ENCODE measurements at places on chromosomes 7 and 10.

- no peak overlapping the region for H3K4me3 ChIP-seq
- no peak for DNase-seq
- no peaks in the 10 kb centered on the region for H3K27me3 ChIP-seq
- H3K27ac ChIP-seq: no peak overlapping the region
- H3K4me1 ChIP-seq: no peaks in the 10 kb centered on the region
- no peaks in the 10 kb centered on the region for H3K36me3 ChIP-seq
Measured at GRCh38 chr7:27364344-27364758, 121.7 kb downstream of the EVX1 start.

DNA sequence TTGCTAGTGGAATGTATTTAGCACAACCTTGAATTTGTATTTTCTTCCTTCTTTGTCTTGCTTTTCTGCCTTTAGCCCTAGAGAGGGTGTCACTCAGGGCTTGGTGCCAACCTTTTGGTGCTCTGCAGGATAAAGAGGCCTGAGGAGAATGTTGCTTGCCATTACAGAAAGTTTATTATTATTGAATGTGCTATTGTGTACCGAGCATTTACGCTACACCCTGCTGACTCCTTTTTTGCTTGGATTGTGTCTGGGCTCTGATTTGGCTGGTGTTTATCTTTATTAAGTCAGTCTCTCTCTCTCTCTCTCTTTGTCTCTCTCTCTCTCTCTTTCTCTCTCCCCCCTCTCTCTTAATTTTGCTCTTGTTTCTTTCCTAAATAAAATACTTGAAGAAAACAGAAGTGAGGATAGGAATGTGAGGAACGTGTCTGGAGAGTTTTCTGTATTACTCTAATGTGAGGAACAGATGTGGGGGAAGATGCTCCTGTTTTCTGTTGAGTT lies 284.4 kb upstream of the PHYHIPL start:
- no peak overlapping the region for H3K27ac ChIP-seq
- H3K4me3 ChIP-seq: no peak overlapping the region
- no peaks in the 10 kb centered on the region for H3K36me3 ChIP-seq
- no peaks in the 10 kb centered on the region for H3K4me1 ChIP-seq
- H3K27me3 ChIP-seq: no peaks in the 10 kb centered on the region

GRCh38 chr7:40721342-40721949 lies 586.6 kb downstream of the SUGCT start:
- no peaks in the 10 kb centered on the region for H3K27me3 ChIP-seq
- H3K36me3 ChIP-seq: no peaks in the 10 kb centered on the region
- DNase-seq: no peak
- H3K4me1 ChIP-seq: no peaks in the 10 kb centered on the region

- H3K36me3 ChIP-seq: no peaks in the 10 kb centered on the region
- no peak for DNase-seq
- H3K27me3 ChIP-seq: no peaks in the 10 kb centered on the region
- no peak overlapping the region for H3K4me3 ChIP-seq
- H3K4me1 ChIP-seq: no peaks in the 10 kb centered on the region
Measured at GRCh38 chr10:109966961-109967738, 40.6 kb upstream of the ADD3 start.

DNA sequence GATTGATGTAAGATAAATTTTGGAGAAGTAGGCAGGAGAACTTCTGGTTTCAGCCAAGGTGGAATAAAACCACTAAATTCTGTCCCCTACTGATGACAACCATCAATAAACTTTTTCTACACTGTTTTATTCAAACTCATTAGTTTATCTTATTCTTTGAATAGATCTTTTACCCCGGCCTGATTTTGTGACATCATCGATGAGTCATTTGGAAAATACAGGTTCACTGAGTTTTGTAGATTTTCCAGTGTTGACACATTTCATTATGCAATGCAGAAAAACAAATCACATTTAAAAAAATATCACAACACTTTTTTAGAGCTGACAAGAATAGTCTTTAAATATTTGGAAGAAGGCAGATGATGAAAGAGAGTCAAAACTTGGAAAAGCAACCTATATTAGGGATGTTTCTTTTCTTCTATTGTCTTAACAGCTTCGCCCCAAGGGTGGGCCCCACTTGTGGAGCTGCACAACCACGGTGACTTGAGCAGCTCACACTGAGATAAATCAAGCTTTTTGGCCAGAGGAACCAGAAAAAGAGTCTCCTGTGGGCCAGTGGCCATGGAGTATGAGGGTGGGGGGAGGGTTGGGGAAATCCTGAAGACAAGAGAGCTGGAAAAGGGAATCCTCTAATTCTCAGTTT lies 112.8 kb downstream of the PTEN start:
- H3K4me1 ChIP-seq: no peaks in the 10 kb centered on the region
- no peak overlapping the region for H3K4me3 ChIP-seq
- H3K27ac ChIP-seq: no peak overlapping the region
- no peak for DNase-seq
- no peaks in the 10 kb centered on the region for H3K27me3 ChIP-seq
- H3K36me3 ChIP-seq: no peaks in the 10 kb centered on the region
